Stimulated activated CD4-positive, alpha-beta T cell treated with anti-CD3 and anti-CD28 coated beads, TNF-alpha, amount 100 ng/mL, for 1 hour (primary cell): ENCODE measurements at places on chromosomes 12 and 14.

- no peak for DNase-seq
Observed at GRCh38 chr12:128920468-128920867, 67.2 kb downstream of the GLT1D1 start.

GRCh38 chr12:7994731-7995205 is 37.7 kb upstream of the FOXJ2 start:
- DNase-seq, result no peak

DNA sequence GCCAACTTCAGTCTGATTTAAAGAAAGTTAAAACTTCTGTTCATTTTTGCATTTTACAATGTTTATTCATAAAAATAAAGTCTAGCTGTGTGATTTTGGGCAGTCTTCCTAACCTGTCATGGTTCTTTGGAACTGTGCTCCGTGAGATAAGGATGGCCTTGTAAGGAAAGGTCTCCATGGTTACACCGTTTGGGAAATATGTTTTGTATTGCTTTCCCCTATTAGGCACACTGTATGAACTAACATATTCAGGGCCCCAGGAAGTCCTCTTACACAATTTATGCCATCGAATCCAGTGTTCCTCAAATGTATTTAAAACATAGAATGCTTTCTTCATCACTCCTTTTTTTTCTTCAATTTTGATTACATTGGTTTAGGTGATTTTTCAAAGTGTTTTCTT is 54.5 kb downstream of the APAF1 start:
- no peak for DNase-seq

DNA sequence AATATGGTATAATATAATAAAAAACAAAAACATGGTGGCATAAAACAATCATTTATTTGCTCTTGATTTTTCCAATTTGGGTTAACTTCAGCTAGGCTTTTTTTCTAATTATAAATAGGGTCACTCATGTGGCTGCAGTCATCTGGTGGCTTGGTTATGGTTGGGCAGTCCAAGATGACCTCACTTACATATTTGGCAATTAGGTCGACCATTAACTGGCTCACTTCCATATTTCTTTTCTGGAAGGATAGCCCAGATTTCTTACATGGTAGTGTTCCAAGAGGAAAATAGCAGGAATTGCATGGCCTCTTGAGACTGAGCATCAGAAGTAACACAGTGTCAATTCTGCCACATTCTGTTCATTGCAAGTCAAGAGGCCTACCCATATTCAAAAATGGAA is 153.4 kb downstream of the FUT8 start:
- DNase-seq, result no peak

GRCh38 chr14:101410126-101410525 is 151.2 kb upstream of the DIO3 start:
- no peak for DNase-seq

- no peak for DNase-seq
Observed at GRCh38 chr14:67228325-67228984, 12.8 kb upstream of the PALS1 start.

DNA sequence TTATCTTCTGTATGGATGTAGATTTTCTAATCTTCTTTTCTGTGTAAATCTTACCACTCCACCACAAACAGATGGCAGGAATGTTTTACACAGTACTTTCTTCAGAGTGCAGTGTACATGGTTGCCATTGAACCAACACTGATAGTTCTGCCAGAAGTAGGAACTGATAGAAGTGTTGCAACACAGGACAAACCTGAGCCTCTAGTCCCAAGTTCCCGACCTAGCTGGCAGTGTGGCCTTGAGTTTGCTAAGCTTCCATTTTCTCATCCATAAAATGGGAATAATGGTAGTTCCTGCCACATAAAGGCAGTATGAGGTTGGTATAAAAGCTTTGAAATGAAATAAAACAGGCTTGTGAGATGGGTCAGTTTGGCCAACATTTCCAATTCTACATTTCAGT is 50.8 kb upstream of the SAV1 start:
- no peak for DNase-seq

DNA sequence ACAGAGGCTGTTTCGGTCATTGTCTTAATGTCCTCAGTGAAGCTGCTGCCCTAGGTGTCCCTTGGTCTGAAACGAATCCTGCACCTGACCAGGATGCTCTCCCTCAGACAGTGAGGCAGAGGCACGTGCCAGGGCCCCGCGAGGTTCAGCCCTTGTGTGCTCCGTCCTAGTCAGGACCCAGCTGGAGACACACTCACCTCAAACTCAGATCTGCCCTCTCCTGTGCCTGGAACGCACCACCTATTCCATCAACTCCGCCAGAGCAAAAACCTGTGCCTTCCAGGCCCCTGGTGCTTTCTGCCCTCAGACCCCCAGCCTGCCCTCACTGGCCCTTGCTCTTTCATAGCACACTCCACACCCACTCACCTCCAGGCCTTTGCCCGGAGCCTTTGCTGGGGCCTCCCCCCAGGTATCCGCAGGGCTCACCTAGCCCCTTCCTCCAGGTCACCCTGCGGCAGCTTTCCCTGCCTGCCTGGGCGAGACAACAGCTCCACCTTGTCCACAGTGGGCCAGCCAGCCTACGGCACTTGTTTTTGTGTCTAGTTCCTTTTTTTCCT is 150.6 kb downstream of the BCL11B start:
- no peak for DNase-seq

DNA sequence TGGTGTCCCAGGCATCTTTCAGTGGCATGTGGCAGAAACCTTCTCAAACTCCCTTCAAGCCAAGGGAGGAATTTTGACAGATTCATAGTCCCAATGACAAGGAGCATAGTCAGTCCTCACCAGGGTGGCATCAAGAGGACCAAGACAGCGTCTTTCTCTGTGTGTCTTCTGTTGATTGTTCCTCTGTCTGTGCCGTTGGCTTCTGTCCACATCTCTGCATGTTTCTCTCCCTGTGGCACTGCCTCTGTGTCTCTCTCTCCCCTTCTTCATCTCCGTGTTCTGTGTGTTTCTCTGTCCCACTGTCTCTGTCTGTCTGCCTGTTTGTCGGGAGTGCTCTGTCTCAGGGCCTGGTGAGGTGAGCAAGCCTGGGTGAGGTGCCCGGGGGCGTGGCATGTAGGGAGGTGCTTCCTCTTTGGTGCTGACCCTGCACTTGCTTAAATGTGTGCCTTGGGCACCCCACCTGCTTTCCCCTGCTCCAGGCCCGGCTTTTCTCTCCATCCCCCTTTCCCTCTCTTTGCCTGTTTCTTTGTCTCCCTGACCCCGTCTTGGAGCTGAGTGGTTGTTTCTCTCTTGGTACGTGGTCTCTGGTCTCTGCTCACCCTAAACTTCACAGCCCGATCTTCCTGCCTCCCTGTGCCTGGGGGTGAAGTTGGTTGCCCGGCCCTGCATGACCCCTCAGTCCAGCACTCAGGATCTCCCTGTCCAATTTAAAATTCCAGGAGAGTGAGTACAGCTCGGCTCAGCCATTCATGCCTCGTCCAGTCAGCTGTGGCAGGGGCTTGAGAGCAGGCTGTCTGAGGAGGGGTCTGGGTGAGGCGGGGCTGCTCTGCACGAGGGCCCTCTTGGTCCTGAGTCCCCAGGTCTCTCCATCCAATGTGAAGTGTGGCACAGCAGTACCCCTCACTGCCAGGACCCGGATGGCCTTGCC is 28.5 kb downstream of the JDP2 start:
- no peak for DNase-seq

GRCh38 chr14:21056520-21057163 is 980 bp upstream of the RNASE8 start:
- no peak for DNase-seq

DNA sequence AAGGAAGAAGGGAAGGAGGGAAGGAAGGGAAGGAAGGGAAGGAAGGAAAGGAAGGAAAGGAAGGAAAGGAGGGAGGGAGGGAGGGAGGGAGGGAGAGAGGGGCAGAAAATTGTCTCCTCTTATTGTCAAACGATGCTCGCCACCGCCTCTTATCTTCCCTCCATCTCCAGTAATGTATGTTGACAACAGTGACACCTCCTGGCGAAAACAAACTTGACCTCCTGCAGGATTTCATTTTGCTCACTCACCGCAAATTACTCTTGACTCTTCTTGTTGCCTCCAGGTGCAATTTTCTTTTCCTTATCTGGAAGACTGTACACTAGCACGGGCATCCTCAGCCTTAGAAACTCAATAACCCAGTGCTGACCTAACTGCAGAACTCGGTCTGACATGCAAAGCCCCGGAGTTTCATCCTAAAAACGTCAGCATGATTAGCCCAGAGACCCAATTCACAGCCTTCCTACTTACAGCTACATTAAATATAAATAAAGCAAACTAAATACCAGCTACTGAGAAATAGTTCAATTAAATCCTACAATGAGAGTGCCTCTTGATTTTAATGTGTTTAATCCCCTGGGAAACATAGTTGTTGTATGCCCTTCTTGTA is 512.4 kb upstream of the TMPO start:
- DNase-seq, result no peak

DNA sequence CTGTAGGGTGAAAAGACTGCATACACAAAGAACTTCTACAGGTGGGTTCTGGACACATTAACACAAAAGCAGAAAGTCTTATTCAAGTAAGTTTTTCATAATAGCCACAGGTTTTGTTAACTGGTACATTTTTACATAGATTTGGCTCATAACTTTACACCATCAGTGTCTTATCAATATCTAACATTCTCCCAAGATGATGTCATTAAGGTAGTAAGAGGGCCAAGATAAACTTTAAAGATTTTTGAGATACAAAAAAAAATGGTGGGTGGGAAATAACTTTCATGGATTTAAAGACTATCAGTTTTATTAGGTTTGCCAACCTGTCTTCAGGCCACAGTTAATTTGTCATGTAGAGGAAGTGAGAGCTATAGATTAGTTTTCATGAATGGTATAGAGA is 1.7 kb downstream of the SUPT16H start:
- no peak for DNase-seq

GRCh38 chr14:89485264-89485663 is 68.2 kb upstream of the FOXN3 start:
- DNase-seq, result no peak

- no peak for DNase-seq
Observed at GRCh38 chr12:31627456-31628054, 31.9 kb upstream of the ETFBKMT start.

GRCh38 chr14:61089126-61089750 is 108.2 kb downstream of the SLC38A6 start:
- no peak for DNase-seq

DNA sequence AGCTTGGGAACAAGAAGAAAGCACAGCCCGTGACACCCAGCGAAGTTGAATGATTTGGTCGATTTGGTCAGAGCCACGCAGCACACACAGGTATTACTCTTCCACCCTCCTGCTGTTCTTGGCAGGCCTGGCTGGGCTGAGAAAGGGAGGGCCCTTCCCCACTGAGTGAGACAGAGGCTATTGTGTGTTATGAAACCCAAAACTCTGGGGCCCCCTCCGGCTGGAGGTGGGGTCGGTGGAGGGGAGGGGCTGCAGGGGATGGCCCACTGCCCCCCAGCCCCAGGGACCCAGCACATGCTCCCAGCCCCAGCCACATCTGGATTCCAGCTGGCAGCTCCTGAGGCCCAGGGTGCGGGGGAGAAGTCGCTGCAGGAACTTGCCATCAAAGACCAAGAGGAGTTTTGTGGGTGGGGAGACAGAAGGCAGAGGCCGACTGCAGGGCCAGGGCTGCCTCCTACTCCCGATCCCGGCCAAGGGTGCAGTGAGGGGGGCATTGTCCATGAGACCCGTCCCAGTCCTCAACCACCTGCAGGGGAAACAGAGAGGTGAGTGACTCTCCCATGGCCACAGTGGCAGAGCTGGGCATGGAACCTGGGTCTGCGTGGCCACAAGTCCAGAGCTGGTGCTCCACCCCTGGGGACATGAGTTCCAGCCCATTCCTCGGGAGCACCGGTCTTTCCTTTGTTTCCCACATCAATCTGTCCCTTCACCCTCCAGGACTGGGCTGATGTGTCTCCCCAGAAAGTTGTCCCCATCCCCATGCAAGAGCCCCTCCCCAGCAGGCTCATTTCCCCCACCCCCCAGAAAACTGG is 8.7 kb downstream of the TMEM119 start:
- DNase-seq, result no peak

GRCh38 chr12:94080341-94081009 is 67.9 kb upstream of the PLXNC1 start:
- no peak for DNase-seq

DNA sequence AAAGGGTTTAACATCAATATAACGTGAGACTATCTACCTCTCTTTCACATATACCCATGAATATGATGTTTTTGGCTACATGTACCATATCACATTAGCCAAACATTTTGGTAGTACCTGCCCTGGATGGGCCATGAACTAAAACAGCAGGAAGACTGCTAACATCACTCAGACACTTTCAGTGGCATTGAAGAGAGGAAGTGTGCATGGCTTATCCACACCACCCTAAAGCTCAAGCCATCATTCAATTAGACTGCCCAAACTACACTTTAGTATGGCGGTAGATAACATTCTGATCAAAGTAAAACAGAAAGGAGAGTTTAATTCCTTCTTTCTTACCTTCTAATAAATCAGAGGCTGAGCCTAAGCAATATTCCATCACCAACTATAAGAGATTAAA is 103.0 kb downstream of the PEBP1 start:
- DNase-seq, result no peak

- no peak for DNase-seq
Observed at GRCh38 chr14:92586963-92587699, 73.5 kb downstream of the RIN3 start.

- no peak for DNase-seq
Observed at GRCh38 chr14:96267916-96268315, 11.9 kb downstream of the BDKRB1 start.

GRCh38 chr12:49867570-49868341 is 24.9 kb upstream of the BCDIN3D start:
- no peak for DNase-seq

DNA sequence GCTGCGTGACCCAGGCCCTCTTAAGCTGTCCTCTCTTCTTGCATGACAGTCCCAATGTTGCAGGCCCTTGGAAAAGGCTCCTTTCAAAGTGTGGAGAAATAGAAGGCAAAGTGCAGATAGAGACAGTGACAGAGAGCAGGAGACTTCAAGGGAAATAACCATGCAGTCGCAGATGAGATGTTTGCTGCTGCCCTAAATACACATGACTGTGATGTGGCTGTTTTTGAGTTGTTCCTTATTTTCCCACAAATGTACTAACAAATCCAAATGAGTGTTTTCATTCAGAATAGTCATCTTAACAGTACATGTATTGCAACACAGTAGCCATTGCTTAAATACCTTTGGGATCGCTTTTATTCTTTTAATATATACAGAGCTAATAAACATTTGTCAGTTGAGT is 101.6 kb downstream of the SLC15A5 start:
- DNase-seq, result no peak

DNA sequence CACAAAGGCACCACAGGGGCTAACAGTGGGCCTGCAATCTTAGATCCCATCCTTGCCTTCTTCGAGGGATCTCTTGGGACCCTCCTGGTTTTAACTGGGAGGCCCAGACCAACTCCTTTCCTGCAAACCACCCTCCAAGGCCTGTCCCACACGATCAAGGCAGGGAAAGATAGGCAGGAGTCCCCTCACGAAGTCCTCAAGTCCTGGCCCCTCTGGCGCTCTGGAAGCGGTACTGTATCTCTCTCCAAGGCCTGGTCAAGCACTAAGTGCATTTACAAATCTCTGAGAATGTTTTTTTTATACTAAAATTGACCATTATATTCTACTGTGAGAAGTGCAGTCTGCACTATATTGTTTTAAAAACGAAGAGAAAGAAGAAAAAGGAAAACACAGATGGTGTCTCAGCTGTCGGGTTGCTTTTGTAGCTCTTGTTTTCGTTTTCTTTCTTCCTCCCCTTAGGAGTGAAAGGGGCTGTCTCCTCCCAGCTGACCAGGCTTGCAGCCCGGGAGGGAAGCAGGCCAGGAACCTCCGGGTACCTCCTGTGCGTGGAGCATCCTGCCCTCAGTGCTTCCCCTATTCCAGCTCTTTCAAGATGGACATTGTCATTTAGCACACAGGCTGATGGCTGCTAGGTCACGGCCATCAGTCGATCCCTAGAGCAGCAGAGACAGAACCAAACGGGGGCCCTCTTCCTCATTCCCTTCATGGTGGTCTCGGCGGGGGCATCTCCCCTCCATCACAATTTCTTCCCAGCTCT is 56.7 kb downstream of the FAM222A start:
- DNase-seq, result no peak
